ENCODE measurements at places on chromosomes 3 and 15. TPM values are rescaled to one million over a fixed set of nuclear protein-coding genes. Genes with fewer than 3 reads are reported as not detected.

The GUCA1C gene
- total RNA-seq, result not detected

The P3H2 gene
- not detected for total RNA-seq

The SLC15A2 gene
- total RNA-seq, result 2.2 TPM

DNA sequence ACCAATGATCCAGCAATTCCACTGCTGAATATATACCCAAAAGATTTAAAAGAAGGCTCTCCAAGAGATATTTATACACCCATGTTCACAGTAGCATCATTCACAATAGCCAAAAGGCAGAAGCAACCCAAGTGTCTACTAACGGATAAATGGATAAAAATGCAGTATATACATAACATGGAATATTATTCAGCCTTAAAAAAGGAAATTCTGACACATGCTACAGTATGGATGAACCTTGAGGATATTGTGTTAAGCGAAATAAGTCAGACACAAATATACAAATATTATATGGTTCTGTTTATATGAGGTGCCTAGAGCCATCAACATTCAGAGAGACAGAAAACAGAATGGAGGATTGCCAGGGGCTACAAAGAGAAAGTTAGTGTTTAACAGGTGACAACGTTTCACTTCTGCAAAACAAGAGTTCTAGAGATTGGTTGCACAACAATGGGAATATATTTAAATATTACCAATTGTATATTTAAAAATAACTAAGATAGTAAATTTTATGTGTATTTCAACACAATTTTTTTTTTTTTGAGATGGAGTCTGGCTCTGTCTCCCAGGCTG lies 69.4 kb downstream of the STAG1 start:
- no peak for DNase-seq

The CD96 gene
- total RNA-seq, result 271 TPM

DNA sequence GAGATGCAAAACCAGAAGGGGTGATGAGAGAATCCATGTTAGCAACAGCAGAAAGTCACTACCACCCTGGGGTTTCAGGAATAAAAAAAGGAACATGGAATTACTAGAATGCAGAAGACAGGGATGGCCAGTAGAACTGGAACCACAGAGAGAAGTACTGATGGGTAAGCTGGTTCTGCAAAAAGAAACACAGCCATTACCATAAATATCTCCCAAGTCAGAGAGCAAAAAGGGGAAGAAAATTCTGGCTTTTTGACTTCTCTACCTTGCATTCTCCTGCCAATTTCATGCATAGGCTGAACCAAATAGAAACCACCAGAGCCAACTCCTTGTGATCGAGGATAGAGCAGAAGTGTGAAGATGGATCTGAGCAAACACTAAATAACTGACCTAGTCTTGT lies 550.4 kb upstream of the NAALADL2 start:
- no peak for DNase-seq

DNA sequence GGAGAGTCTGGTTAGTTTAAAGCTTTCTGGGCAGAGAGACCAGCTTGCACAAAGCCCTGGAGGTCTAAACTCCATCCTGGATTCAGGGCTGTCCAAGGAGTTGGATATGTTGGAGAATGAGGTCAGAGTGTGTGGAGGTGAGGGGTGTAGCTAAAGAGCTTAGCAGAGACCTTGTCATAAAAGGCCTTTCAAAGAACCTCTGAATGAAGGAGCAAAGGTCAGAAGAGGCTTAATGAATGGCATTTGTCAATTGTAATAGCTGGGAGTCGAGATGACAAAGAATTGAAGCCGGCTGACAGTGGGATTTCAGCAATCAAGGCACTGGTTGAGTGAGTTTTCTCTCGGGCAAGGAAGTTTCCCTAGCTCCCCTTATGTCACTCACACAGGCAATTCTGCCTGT lies 202.6 kb downstream of the PDCD6IP start:
- no peak for DNase-seq

DNA sequence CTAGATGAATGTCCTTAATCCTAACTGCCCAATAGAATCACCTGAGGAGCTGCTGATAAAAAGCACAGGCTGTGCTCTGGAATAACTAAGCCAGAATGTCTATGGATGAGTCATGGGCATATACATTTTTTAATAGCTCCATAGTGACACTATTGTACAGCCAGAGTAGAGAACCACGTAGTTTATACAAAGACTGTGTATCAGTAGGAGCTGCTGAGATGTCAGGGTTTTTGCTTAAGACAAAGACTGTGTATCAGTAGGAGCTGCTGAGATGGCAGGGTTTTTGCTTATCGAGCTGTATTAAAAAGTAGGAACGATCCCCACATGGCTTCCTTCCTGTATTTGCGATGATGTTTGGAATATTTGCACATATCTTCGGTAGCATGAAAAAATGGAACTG lies 137.4 kb downstream of the SV2B start:
- no peak for DNase-seq

DNA sequence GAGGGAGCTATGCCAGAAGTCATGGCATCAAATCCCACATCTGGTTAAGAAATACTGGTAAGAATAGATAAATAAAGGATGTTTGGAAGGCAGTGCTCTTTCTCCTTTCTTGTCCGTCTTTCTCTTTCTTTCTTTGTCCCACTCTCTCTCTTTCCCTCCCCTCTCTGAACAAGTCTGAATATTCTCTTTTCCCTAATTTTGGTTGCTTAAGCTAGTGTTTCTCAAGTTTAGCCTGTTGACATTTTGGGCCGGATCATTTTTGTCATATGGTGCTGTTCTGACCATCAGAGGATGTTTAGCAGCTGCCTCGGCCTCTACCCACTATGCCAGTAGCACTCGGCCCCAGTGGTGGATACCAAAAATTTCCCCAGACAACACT lies 405.3 kb upstream of the C2CD4B start:
- no peak for DNase-seq

DNA sequence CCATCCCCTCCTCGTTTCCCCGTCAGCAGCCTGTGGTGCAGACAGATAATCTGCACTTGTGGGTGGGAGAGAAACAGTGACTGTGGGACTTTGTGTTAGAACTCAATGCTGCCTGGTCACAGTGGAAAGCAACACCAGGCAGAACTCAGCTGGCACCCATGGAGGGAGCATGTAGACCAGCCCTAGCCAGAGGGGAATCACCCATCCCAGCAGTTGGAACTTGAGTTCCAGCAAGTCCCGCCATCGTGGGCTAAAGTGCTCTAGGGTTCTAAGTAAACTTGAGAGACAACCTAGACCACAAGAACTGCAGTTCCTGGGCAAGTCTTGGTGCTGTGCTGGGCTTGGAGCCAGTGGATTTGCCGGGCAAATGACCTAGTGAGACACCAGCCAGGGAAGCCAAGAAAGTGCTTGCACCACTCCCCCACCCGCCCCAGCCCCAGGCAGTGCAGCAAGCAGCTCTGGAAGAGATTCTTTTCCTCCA lies 24.4 kb downstream of the ISG20 start:
- no peak for DNase-seq

GRCh38 chr3:195259154-195259474 lies 11.8 kb downstream of the XXYLT1 start:
- no peak for DNase-seq

DNA sequence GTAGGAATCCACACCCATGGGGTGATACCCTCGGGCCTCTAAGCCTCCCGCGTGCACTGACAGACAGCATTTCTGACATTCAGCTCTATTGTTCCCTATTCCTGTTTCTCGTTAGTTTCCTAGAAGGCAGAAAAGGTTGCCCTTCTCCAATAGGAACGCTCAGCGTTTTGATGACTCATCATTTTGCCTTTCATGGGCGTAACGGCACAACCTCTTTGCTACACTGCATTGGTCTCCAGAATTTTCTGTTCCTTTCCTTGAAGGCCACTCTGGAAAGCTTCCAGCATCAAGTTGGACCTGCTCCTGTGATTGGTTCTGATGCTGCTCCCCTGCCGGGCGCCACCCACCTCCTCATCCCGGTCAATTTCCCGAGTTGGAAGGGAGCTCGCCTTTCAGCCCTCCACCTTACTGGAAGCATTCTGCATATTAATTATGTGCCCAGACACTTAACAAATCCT lies 13.0 kb upstream of the TNK2 start:
- DNase-seq, result no peak

GRCh38 chr3:123634149-123635051 lies 49.5 kb upstream of the HACD2 start:
- no peak for DNase-seq

The PTH1R gene
- total RNA-seq, result not detected

The HHLA2 gene
- 1.4 TPM for total RNA-seq

- no peak for DNase-seq
These were observed 283.4 kb upstream of the VEPH1 start for GRCh38 chr3:157786618-157787017.

- no peak for DNase-seq
These were observed 57.6 kb upstream of the BBX start for GRCh38 chr3:107465064-107465631.

DNA sequence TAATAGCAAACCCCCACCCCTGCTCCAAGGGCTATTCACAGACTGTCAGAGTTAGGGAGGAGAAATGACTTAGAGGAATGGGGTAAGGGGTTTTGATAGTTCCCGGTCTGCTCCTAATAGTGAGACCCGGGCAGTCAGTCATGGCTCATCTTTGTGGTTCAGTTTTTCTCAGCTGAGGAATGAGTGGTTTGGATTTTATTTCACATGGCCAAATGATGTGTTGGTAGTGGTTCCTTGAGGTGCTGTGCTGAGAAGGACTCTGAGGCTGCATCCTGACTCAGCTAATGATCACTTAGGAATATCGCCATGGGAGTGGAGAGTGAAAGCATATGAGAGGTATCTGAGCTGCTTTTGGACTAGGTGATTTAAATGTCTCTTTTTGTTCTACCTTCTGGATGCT lies 80.2 kb downstream of the LPP start:
- DNase-seq, result no peak

DNA sequence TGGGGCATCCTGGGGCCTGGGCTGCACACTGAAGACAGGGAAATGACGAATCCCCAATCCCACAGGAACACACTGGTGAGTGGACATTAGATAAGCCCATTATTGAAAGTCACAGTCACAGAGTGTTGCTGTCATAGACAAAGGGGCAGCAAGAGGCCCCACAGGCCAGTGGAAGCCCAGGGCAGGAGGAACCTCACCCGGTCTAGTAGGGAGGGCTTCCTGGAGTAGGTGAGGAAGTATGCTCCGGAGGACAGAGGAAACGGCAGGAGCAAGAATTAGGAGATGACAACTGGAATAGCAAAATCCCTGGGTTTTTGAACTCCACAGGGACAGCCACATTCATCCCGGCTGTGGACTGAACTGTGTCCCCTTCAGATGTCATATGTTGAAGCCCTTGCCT lies 101.2 kb downstream of the TPRA1 start:
- no peak for DNase-seq

DNA sequence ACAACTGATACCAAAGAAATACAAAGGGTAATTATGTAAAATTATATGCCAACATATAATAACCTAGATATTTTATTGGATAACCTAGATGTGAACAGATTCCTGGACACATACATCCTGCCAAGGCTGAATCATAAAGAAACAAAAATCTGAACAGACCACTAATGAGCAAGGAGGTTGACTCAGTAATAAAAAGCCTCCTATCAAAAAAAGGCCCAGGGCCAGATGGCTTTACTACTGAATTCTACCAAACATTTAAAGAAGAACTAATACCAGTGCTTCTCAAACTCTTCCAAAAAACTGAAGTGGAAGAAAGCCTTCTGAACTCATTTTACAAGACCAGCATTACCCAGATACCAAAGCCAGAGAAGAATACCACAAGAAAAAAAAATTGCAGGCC lies 32.4 kb downstream of the THBS1 start:
- DNase-seq, result no peak

GRCh38 chr3:56488812-56489600 lies 20.7 kb upstream of the ERC2 start:
- DNase-seq, result no peak

DNA sequence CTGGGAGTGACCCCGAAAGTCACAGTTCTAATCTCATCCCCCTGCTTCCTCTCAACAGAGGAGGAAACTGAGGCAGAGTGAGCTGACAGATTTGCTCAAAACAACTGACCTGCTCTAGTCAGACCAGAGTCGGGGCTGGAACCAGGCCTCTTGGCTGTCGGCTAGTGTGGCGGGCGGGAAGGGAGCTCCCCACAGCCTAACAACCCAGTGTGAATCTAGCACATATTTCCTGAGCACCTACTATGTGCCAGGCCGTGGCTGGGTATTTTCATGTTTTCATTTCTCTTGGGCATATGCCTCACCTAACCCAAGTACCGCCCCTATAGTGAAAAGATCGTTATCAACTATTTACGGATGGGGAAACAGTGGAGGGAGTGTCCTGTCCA lies 27.2 kb downstream of the GRIP2 start:
- no peak for DNase-seq

GRCh38 chr3:170746175-170746942 lies 123.6 kb downstream of the RPL22L1 start:
- no peak for DNase-seq

The NDUFB4 gene
- total RNA-seq, result 148 TPM

DNA sequence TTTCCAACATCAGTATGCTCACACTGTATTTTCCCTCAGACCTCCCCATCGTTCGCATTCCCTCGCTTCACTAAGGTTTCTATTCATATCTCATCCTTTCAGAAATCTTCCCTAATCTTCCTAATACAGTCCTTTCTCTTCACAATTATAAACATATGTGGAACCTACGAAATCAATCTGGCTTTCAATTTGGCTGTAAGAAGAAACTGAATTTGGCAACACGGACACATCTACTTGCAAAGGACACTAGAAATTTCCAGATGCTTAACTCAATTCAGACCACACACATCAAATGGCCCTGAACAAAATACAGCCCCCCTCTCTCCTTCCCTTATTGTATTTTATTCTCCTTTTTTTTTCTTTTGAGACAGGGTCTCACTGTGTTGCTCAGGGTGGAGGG lies 39.1 kb upstream of the TM4SF19 start:
- DNase-seq, result no peak

DNA sequence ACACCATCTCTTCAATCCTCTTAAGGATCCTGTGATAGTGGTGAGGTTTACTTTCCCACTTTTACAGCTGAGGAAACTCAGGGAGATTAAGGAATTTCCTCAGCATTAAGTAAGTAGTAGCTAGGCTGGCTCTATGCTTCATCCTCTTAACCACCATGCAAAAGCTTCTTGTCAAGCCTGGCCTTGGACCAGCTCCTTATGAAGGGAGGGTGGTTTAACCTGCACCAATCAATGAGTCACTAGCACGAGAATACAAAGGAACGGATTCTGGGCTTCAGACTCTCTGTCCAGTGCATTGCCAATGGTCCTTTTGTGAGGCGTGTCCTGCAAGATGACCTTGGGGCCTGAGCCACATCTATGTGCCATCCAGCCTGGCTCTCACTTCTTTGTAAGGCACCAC lies 202.0 kb upstream of the CFAP20DC start:
- DNase-seq, result no peak

- DNase-seq, result no peak
These were observed 27.6 kb downstream of the ACP3 start for GRCh38 chr3:132344666-132345280.

- DNase-seq, result no peak
These were observed 148.8 kb downstream of the TPRA1 start for GRCh38 chr3:127441764-127442163.

Data from activated CD4-positive, alpha-beta T cell treated with anti-CD3 and anti-CD28 coated beads, Interleukin-2, amount 10 ng/mL, durations not matched to agents 7 days and 5 days (primary cell).